ENCODE measurements at places on chromosomes 6 and 20.

GRCh38 chr6:1645466-1646185 is 35.9 kb downstream of the FOXC1 start:
- no peak for DNase-seq

DNA sequence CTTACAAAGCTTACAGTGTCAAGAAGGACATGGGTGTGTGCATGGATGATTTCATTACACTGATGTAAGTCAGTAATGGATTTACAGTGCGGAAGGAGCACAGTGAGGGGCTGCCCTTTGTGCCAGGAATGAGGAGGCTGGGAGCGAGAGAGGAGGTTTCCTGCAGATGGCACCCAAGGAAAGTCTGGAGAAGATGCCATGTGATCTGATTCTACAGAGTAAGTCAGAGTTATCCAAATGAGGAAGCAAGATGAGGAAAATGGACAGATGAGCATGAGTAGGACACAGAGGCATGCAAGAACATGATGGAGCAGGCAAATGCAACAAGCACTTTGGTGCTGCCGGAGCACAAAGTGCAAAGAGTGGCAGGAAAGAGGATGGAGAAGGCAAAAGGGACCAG is 29.7 kb downstream of the MAP7 start:
- no peak for DNase-seq

GRCh38 chr6:48087448-48087847 is 23.5 kb downstream of the PTCHD4 start:
- no peak for DNase-seq

DNA sequence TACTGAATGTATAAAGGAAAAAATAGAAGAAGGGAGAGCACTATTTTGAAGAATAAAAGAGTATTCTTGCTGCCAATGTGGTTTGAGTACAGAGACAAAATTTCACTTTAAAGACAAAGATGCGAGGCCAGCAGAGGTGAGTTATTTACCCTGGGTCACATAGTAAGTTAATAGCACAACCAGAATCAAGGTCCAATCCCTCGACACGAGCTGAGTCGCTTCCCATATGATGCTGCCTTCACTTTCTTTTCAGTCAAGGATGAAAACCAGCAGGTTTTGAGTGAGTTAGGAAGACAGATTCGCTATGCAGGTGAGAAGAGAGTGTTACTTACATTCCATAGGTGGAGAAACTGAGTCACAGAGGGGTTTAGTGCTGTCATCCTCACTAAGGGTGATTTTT is 75.8 kb downstream of the F13A1 start:
- no peak for DNase-seq

DNA sequence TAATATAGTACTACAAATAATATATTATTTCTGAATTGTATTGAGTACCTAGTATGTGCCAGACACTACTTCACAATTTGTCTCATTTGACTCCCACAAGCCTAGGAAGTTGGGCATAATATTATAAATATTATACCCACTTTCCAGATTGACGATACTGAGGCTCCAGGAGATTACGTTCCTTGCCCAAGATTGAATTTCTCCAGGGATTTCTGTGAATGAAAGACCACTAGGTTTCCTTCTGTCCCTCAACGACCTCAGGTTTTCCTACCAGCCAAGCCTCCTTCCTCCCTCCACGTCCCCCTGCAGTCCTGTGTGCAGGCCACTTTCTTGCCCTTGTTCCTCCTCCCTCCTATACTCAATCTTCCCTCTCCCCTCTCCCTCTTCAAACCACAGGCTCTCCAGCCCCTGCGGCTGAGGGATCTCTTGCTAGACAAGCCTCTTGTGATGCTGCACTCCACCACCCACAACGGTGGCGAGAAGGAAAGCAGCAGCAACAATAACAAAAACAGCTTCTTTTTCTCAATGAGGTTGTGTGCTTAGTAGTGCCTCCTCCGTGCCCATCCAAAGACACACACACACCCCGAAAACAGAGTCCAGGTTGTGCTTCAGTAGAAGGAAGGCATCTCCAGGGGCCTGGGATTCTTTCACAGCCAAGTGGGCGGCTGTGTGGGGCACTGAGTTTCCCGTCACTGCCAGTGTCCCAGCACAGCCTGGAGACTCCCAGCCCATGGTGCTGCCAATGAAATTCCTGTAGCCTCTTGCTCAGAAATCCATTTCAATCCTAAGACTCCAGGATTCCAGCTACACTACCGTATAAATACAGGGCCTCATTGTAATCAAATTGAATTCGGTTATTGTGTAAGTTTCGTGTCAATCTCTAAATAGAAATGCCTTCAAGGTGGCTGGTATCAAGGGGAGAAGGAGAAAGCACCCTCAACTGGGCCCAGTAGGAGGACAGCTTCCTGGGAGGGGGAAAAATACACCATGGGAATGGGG is 94.4 kb downstream of the NCR2 start:
- DNase-seq: no peak

GRCh38 chr20:9165261-9165660 is 96.4 kb downstream of the PLCB4 start:
- no peak for DNase-seq

GRCh38 chr20:539191-539590 is 4.4 kb downstream of the CSNK2A1 start:
- DNase-seq: no peak

All from GF-D8 (cell line).